Heart right ventricle (tissue), 16 donors: ENCODE measurements at places on chromosomes 7 and 10. TPM values are rescaled to one million over a fixed set of nuclear protein-coding genes. Genes with fewer than 3 reads are reported as not detected.

DEPP1 gene
- total RNA-seq: 30.1 TPM

DLX6 gene
- not detected for total RNA-seq

RSPH10B gene
- not detected for total RNA-seq

MKRN1 gene
- total RNA-seq: 102 TPM

MEIG1 gene
- not detected for total RNA-seq

LGI1 gene
- not detected for total RNA-seq

SCART1 gene
- total RNA-seq: 0.65 TPM

FZD1 gene
- 13.5 TPM for total RNA-seq

NUTM2E gene
- total RNA-seq: 0.24 TPM

DPP6 gene
- total RNA-seq: 0.08 TPM
